ENCODE measurements at places on chromosomes 11 and 22.

DNA sequence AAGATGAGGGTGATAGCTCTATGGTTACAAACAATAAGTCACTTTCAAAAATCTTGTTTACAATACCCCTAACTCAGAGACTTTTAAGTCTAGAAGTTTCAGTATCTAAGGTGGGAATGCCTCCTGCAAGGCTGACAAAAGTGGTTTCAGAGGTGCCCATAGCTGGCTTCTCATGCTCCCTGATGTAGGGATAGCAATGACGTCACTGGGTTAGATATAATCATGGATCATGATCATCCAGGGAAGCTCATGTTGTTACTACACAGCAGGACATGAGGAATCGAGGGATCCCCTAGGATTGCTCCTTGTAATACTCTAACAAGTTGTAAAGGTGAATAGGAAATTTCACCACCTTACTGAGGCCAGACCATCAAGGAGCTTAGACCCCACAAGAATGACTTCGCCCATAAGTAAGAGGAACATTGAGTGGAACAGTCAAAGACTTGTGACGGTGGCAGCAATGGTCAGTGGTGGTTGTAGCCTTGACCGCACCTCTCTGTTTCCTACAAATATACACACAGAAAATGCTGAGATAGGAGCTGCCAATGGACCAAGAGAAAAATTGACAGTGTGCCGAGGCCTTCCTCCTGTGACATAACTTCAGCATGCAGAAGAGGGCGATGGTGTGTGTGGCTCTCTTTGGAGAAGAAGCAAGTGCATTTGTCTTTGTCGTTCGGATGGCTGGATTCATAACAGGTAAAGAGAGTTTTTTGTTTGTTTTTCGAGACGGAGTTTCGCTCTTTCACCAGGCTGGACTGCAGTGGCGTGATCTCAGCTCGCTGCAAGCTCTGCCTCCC is 15.6 kb downstream of the APOL4 start:
- DNase-seq, result no peak

DNA sequence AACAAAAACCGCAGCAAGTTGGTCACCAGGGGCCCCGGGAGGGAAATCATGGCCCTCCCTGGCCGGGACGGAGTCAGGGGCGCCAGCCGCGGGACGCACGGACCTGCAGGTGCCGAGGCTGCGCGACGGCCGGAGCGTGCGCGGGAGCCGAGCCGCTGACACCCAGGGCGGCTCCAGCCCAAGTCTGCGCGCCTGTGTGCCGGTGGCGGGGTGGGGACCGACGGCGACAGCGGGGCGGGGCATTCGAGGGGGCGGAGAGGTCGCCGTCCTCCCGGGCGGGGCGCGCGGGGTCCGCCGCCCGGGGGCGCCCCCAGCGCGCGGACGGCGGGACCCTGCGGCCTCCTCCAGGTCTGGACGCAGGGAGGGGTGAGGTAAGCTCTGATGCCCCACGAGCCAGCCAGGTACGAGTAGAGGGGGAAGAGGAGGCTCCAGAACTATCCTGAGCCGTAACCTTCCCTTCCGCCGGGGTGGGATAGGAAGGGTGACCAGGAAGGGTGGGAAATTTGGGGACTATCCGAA is at the start of gene ESAM:
Gene ESAM, minus strand, starts transcription at position 186 of the 519 bp plus-strand sequence. Its CDS starts 136 bp downstream, at position 50.
- DNase-seq, result peak; percentile 67

DNA sequence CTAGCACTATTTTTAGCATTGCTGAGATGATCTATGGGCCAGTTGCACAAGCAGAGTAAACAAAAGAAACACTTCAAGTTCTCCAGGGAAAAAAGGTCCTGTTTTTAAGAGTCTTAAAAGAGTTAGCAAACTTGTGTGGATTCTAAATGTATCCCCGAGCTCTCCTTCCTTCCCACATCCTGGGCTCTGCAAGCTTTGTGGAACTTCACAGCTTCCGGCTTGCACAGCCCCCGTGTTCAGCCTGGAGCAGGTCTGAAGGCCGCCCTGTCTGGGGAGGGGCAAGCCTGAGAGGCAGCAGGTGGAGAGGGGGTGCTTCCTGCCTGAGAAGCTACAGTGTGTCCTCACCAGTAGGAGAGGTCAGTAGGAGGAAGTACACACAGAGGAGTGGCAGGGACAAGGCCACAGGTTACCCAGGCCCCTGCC is 35.1 kb upstream of the SUSD2 start:
- peak; percentile 65 for DNase-seq

DNA sequence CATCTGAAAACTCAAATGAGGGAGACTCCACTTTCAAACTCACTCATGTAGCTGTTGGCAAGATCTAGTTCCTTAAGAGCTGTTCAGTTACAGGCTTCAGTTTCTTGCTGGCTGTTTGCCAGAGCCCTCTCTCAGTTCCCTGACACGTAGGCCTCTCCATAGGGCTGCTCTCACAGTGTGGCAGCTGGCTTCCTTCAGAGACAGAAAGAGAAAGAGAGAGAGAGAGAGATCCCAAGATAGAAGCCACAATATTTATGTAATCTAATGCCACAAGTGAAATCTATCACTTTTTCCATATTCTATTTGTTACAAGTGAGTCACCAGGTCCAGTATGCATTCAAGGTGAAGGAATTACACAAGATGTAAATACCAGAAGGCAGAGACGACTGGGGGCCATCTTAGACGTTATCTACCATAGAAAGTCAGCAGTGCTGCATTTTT is 168.8 kb downstream of the RCN1 start:
- no peak for DNase-seq

DNA sequence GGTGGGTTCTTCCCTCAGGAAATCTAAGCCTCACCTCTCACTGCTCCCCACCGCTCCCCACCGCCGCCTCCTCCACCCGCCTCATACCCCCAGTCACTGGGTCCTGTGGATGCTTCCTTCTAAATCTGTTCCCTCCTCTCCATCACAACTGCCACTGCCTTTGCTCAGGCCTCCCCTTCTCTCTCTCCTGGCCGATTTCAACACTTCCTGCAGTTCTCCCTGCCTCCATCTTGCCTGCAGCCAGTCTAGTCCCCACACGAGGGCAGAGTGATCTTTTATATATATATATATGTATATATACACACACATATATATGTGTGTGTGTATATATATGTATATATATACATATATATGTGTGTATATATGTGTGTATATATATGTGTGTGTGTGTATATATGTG is 27.8 kb downstream of the CREB3L1 start:
- DNase-seq, result no peak

DNA sequence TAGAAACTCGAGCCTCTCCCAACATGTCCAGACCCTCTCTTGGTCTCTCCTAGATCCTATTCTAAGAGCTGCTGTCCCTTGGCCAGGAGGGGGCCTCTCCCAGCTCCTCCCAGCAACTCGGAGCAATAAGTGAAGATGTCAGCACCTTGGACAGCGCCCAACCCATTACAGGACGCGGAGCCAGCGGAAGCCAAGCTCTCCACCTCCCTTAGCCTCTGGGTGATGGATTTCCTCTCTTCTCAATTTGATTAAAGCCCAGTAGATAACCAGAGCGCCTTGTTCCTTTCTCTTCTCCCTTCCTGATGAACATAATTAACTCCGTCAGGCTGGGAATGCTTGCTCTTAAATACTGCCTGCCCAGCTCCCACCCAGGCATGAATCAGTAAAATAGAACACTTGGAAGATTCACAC is 26.2 kb upstream of the TPBGL start:
- peak; percentile 83 for DNase-seq

GRCh38 chr11:26851696-26852095 is 129.8 kb upstream of the SLC5A12 start:
- DNase-seq, result no peak

- DNase-seq, result peak; percentile 50
These were observed 1.7 kb downstream of the MOB2 start for GRCh38 chr11:1484695-1485503.

DNA sequence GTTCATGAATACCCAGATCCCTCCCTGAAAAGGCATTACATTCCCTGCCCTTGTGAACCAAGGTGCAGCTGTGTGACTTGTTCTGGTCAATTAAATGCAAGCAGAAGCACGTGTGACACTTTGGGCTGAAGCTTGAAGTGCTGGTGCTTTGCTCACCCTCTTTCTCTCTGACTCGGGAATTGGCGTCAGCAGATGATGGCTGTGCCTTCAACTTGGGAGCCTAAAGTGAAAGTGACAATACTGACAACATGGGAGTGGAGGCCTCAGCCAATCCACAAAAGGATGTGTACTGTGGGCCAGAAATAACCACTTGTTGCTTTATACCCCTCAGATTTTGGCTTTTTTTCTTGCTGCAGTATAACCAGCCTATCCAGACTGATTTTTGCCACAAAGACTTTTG is 148.3 kb upstream of the THY1 start:
- no peak for DNase-seq

DNA sequence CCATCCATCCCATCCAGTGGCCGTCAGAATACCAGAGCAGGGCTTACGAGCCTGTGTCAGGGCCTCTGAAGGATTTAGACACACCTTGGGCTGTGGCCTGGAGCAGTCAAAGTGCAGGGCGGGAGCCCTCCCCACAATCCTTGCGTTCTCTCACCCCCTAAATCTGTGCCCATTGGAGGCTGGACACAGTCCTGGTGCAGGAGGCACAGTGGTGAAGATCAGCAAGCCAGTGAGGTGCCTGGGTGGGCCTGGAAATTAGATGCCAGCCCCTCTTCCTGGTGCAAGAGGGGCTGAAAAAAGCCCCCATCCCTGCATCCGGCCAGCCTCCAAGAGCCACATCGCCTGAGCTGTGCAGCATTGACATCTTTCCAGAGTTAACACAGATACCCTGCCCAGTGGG is 1045.8 kb downstream of the TBC1D22A start:
- DNase-seq, result no peak

DNA sequence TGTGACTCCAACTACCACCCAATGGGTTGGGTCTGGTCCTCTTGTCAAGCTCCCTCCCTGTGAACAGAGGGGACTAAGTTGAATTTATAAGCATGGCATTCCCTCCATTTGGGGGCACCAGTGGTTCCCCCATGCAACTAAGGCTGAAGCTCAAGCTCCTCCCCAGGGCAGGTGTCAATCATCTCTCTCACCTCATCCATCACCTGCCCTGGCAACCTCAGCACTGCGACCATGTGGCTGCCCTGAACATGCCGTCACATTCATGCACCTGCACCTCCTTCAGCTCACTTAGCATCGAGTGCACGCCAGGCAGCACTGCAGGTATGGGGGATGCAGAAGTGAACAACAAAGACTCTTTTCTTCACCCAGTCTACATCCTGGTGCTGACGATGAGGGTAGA is 799.3 kb downstream of the TBC1D22A start:
- DNase-seq, result no peak

GRCh38 chr11:10943968-10944367 is 86.1 kb upstream of the ZBED5 start:
- no peak for DNase-seq

DNA sequence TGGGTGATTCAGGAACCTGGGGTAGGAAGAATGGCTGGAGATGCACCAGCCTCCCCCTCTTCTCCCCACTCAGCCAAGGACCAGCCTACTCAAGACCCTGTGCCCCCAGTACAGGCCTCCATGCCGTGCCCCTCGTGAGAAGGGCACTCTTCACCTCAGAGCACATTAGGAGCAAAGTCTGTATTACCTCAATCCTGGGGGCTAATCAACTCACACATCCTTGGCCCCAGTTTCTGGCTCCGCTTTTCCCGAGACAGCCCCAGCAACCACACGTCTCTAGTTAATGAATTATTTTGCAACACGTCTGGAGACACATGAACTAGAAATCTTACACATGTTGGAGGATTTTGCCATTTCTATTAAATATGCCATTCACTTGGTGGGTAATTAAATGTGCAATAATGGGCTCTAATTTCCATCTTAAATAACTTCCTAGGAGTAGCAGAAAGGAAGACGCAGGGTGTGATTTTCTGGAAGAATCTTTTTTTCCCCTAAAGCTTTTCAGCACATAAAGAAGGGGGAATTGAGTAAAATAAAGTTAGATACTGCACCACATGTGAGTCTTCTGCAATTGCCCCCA is 63.0 kb downstream of the TMPRSS5 start:
- no peak for DNase-seq

- no peak for DNase-seq
These were observed 6.5 kb downstream of the MGAT3 start for GRCh38 chr22:39463277-39463676.

- no peak for DNase-seq
These were observed 44.8 kb downstream of the SHANK2 start for GRCh38 chr11:71207563-71207962.
